ENCODE measurements at places on chromosomes 7 and 10.

- DNase-seq: no peak
Measured at GRCh38 chr7:155885167-155886155, 73.2 kb upstream of the SHH start.

- DNase-seq: no peak
Measured at GRCh38 chr10:69389827-69390490, 26.8 kb downstream of the TACR2 start.

GRCh38 chr10:89664203-89664602 lies 19.2 kb upstream of the PANK1 start:
- DNase-seq: no peak

GRCh38 chr7:112547916-112548315 lies 67.1 kb downstream of the LSMEM1 start:
- no peak for DNase-seq

- DNase-seq: no peak
Measured at GRCh38 chr7:29331163-29331562, 136.6 kb downstream of the CHN2 start.

GRCh38 chr7:36802459-36803135 lies 78.3 kb upstream of the AOAH start:
- DNase-seq: no peak

GRCh38 chr7:128795129-128795528 lies 3.4 kb downstream of the CCDC136 start:
- no peak for DNase-seq

DNA sequence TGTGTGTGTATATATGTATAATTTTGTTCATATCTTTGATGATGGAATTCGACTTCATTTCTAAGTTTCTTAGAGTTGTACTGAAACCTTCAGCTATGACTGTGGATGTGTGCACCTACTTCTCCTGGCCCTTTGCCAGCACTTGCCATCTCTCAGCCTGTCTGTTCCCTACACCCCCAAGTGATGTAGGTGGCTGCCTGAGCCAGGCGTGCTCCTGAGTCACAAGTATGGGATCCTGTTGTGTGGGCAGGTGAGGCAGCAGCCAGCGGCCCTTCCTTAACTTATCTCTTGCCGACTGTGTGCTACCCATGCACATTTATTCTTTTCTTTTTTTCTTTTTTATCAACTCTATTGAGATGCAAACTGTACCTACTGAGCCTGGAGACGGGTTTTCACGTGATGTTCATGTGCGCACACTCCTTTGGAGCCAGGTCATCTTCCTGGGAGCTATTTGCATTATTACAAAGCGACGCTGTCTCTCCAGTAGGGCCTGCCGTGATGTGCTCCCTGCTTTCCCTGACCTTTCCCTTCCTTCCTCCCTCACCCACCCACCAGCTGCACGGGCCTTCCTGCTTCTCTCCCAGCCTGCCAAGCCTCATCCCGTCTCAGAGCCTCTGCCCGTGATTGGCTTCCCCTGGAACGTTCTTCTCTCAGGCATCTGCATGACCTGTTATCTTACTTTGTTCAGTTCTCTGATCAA lies 31.3 kb upstream of the GALNT11 start:
- no peak for DNase-seq

- no peak for DNase-seq
Measured at GRCh38 chr10:57743711-57744110, 524.0 kb downstream of the IPMK start.

DNA sequence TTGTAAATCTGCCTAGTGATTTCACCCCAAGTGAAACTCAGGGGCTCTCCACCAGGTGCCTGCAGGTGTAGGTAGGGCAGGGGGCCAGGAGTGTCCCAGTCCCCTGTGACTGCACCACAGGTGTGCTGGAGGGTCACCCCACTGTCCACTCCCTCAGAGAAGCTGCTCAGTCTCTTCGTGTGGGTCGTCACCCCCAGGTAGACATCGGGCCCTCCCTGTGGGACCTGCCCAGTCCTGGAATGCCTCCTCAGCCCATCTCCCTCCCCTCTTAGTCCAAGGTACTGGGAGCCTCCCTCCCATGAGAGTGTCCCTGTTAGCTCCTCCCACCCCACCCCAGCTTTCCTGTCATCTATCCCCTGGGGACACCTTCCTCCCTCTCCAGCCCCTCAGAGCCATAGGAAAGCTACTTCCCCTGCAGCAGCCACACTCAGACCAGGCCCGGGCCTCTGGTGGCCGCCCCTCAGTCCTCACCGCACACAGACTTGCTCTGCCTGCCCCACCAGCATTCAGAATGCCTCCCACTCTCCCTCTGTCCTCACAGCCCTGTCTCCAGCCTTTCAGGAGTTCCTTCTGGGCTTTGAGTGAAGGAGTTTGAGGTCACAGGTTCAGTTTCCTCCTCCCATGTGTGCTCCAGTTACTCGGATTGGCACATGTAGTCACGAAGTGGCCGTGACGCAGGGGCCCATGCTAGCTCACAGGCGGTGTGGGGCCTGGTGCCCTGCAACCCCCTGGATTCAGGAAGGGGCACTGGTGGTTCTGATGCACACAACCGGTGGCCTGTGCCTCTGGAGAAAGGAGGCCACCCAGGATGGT lies 5.1 kb downstream of the ALOX5 start:
- no peak for DNase-seq

DNA sequence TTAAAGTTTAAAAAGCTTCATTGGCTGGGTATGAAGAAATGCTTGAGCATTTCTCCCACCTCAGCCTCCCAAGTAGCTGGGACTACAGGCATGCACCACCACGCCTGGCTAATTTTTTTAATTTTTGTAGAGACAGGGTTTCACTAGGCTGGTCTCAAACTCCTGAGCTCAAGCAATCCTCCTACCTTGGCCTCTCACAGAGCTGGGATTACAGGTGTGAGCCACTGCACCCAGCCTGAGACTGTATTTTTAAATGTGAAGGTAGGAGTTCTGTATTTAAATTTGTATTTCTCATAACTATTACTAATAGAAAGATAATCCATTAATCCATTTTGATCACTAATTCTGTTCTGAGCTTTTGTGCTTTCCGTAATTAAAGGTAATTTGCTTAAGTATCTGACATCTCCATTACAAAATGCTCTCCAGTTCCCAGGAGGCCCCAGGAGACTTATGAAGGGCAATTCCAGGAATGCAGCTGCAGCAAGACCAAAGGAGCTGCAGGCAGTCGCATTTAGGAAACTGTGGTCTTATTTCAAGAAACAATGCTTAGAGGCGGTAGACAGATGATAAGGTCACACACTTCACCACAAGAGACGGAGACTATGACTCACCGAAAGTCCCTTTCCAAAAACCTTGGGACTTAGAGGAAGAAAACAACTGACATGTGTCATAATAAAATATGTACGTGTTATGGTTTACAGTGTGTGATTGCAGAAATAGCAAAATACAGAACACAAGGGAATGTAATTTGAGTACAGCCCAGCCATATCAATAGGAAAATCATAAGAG lies 23.3 kb downstream of the YAE1 start:
- DNase-seq: no peak

GRCh38 chr7:153942036-153942435 lies 110.2 kb upstream of the DPP6 start:
- no peak for DNase-seq
